ENCODE measurements at places on chromosomes 5 and 9.

- no peak for DNase-seq
Observed at GRCh38 chr5:159605585-159605984, 275.3 kb upstream of the IL12B start.

GRCh38 chr5:149418910-149419531 is 39.9 kb upstream of the IL17B start:
- DNase-seq = no peak

- no peak for DNase-seq
Observed at GRCh38 chr9:119284118-119284517, 85.1 kb downstream of the BRINP1 start.

DNA sequence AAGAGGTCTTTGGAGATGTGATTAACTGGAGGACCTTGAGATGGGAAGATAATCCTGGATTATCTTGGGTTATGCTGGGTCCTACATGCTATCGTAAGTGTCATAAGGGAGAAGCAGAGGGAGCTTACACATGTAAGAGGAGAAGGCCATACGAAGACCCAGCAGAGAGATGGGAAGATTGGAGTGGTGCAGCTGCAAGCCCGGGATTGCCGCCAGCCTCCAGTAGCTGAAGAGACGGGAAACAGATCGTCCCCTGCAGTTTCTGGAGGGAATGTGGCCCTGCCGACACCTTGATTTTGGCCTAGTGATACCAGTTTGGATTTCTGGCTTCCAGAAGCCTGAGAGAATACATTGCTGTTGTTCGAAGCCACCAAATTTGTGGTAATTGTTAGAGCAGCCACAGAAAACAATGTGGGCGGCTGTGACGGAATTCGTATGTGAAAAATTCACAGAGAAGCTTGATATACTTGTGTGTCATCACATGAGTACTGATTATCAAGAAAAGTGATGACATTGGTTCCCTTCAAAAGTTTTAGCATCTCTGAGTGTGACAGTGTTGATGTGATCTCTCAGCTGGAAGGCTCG is 86.9 kb downstream of the CYFIP2 start:
- DNase-seq = peak; percentile 68

DNA sequence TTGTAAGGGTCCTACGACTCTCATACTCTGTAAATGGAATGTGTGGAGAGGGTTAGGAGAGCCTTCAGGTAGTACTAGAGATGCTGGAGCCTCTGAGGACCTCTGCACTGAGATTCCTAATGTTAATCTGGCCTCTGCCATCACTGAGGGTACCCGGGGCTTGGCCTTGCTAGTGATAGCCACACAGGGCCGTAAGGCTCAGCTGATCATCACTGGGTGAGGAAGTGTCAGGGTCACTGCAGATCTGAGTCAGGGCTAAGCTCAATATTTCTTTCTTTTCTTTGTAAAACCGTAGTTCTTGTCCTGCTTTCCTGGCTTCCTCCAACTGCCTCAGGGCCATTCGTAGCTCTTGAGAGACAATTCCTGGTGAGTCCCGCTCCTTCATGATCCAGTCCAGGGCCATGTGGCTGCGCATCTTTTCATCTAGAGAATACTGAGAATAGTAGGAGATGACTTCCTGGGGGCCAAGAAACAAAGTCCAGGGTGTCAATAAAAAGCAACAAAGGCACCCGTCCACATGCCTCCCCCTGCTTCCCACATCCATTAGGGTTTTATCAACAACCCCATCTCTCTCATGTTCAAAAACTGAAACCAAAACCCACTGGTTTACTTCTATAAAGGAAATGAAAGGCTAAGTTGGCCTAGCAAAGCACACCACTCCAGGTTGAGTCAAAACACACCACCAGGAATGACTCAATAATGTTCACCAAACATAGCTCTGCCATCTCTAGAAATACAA is 47.7 kb downstream of the LIX1 start:
- DNase-seq = peak; percentile 15

- no peak for DNase-seq
Observed at GRCh38 chr9:133730994-133731715, 7.0 kb downstream of the SARDH start.

DNA sequence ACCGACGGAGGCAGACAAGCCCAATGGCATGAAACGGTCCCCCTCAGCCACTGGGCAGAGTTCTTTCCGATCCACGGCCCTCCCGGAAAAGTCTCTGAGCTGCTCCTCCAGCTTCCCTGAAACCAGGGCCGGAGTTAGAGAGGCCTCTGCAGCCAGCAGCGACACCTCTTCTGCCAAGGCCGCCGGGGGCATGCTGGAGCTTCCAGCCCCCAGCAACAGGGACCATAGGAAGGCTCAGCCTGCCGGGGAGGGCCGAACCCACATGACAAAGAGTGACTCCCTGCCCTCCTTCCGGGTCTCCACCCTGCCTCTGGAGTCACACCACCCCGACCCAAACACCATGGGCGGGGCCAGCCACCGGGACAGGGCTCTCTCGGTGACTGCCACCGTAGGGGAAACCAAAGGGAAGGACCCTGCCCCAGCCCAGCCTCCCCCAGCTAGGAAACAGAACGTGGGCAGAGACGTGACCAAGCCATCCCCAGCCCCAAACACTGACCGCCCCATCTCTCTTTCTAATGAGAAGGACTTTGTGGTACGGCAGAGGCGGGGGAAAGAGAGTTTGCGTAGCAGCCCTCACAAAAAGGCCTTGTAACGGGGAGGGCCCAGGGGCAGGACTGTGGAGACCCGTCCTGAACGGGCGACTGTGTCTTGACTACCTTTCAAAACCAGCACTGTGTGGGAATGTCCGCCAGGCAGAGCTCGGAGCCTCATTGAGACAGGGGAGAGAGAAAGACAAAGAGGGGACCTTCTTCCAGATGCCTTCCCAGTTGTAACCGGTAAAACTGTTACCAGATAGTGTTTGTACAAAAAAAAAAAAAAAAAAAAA is 29.9 kb downstream of the CD180 start:
- DNase-seq = peak; percentile 73

- DNase-seq = no peak
Observed at GRCh38 chr9:104682642-104683041, 11.7 kb upstream of the OR13D1 start.

DNA sequence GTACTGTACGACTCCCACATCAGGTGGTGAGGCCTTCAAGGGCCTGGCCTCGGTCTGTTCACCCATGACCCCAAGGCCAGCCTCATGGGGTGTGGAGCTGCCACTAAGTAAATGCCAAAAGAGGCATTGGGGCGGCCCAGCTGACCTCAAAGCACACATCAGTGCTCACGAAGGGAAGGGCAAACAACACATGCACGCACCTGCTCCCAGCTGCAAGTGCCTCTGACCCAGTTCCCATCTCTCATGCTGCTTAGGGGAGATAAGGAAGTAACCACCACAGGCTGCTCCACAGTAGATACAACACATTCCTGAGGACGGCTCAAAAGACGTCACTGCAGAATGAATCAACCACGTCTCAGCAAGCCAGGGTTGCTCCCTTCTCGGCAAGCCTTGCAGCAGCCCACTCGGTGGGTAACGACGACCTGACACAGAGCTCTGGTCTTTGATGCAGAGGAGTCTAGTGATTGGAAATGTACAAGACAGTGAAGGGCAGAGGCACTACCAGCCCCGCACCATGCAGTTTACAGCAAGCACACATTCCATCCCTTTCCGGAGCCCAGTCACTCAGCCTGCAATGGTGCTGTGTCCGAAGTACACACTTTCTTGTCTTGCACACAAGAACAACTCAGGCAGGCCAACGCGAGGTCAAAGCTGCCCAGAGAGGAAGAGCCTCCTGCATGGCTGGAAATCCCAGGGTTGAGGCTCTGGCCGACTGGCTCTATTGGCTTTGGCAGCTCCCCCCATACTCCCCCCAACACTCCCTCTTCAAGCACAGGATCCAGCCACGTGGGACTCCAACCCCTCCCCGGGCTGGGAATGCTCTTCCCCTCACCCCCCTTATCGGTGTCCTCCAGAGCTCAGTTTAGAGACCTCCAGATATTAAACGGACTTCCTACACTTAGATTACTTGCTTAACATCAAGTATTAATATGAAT is 31.8 kb downstream of the FABP6 start:
- DNase-seq = no peak

DNA sequence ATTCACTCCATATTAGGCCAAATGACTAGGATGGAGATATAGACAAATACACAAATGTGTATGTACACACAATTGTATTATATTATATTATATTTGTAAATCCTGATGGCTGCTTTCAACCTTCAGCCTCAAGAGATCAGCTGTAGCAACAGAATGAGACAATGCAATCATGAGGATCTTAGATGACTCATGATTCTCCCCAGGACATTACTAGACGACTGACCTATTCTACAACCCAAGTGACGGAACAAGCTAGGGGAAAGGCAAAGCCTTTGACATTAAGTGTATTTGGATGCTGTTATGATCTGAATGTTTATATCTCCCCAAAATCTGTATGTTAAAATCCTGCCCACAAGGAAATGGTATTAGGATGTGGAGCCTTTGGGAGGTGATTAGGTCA is 66.5 kb downstream of the COX7C start:
- DNase-seq = no peak

GRCh38 chr5:81579262-81579924 is 171.5 kb downstream of the SSBP2 start:
- DNase-seq = no peak

- no peak for DNase-seq
Observed at GRCh38 chr5:103178167-103178566, 58.1 kb downstream of the PPIP5K2 start.

- no peak for DNase-seq
Observed at GRCh38 chr5:685262-686171, 7.6 kb downstream of the TPPP start.

DNA sequence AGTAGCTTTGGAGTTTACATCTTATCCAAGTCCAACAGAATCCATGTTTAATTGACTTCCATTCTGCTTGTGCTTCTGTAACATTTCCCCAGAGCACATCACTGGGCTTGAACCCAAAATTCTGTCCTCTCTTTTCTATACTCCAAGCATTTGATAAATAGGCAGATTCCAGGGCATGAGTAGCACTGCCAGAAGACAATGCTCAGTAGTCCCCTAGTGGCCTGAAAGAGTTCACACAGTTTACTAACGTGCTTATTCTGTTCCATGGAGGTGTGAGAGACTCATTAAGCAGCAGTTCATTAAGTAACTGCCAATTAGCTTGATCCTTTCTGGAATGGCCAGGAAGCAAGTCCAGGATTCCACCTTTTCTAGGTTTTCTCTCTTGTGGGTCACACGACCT is 9.4 kb upstream of the GABRA6 start:
- no peak for DNase-seq

DNA sequence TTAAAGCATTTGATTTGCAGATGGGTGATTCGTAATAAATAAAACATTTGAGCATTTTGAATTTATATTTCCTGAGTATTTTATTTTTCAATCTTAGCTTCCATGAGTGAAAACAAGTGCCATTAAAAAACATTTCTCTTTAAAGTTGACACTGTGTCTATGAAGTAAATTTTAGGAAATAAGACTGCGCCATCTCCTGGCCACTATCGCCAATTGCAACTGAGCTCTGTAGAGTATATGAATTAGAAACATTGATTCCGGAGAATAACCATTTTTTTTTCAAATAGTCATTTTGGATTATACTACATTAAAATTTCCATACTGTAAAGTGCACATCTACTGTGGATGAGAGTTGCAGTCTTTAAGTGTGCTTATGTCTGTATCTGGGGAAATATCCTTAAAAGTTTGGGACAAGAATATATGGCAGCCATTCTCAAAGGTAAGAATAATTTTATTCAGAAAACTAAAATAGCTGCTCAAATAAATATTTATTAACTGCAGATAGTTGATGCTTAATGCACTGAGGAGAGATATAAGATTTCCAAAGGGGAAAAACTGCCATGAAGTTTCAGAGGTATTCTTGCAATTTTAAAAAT is 5.9 kb downstream of the DMRTA1 start:
- no peak for DNase-seq

DNA sequence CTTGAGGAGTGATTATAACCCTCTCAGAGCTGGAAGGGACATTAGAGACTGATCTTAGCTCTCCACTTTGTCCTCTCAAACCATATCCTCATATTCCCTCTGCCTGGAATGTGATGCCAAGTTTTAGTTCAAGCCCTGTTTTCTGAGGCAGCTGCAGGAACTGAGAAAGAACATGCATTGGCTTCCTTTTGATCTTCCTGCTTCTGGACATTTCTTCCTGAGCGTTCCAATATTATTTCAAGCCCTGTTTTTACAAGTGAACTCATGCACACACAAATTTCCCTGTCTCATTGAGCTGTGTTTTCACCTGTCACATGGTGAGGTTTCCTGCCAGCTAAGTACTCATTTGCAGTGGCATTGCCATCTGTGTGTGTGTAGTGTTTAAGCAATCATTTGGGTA is 17.0 kb downstream of the FOCAD start:
- DNase-seq = no peak

- DNase-seq = no peak
Observed at GRCh38 chr5:168364750-168365550, 73.5 kb downstream of the WWC1 start.

DNA sequence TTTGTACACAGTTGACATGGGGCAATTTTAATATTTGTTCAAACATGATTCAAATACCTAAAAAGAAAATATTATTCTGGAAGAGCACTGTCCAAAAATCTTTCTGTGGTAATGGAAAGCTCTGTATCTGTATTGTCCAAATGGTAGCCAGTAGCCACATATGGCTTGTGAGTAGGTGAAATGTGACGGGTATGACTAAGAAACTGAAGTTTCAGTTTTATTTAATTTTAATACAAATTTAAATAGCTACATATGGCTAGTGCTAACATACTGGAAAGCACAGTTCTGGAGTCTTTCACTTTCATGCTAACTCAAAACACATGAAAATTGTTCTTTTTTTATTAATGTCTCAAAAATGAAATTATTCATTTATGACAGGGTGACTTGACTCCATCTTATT is 132.6 kb downstream of the PLK2 start:
- DNase-seq = no peak

- DNase-seq = no peak
Observed at GRCh38 chr9:136899196-136899595, 12.9 kb downstream of the TRAF2 start.

- DNase-seq = no peak
Observed at GRCh38 chr5:154611341-154611767, 133.3 kb upstream of the HAND1 start.

- no peak for DNase-seq
Observed at GRCh38 chr5:82834151-82834550, 243.0 kb downstream of the TMEM167A start.

DNA sequence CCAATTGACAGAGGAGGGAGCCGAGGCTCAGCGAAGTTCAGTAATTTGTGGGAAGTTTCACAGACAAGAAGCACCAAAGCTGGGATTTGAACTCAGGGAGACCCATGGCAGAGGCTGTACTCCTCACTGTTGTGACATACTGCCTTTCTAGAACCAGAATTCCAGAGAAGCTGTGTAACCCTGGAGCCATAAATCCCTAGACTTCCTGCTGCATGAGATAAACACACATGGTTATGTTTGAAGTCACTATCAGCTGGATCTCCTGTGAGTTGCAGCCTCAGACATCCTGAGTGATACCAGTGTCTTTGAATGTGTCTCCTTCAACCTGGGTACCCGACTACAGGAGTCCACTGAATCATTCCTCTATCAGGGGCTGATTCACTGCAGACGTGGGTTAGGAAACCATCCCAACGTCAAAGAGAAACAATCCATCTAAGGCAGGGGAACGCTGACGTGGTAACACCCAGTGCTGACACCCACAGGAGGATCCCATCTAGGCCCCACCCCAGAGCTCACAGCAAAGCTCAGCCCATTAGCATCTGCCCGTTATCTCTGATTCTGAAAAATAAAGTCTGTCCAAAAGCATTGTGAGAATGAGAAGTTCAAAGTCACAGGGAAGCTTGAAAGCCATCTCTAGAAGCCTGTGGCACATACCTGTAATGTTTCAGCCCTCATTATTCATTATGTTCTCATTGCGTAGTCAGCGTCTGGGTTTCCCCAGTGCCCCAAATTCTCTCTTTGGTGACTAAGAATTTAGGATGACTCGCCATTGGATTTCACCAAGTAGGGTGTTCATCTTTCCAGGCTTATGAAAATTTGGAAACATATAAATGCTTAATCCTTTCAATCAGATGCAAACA is 36.3 kb upstream of the BASP1 start:
- peak; percentile 14 for DNase-seq

Data from stimulated activated CD8-positive, alpha-beta memory T cell treated with anti-CD3 and anti-CD28 coated beads, Interleukin-15, amount 100 ng/mL, for 48 hours (primary cell).